ENCODE measurements at places on chromosomes 5 and 9.

DNA sequence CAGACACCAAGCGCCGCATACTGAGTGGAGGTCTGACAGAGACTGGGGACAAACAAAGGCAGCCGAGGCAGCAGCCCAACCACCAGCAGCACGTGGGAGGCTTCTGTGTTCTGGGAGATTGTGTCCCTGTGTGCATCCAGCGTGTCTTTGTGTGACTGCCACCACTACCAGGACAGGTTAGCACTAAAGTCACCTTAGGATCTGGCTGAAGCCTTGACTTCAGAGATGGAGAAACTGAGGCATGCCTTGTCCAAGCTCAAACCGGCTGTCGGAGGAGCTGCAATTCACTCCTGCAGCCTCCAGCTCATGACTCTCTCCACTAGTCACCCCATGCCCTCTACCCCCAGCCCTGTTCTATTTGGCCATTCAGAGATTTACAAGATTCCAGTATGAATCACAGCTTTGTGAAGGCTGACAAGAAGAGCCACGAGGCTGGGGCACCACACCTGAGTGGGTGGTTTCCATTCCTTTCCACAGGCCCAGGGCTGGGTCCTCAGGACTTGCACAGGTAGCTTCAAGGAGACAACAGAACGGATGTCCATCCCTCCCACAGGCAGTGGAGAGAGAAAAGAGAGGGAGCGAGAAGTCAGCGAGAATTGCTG, 69.3 kb downstream of the SHB start:
- no peak for DNase-seq

- DNase-seq = no peak
Measured at GRCh38 chr5:66992547-66992946, 204.1 kb downstream of the CD180 start.

GRCh38 chr9:38068701-38069628, at the start of gene SHB:
Gene SHB (minus strand): TSS chr9:38069227. CDS start chr9:38068645, 582 bp downstream.
- no peak for DNase-seq

GRCh38 chr5:76104027-76104426, 20.8 kb downstream of the SV2C start:
- DNase-seq = peak; percentile 51

GRCh38 chr5:122498163-122498562, 186.1 kb downstream of the SNCAIP start:
- DNase-seq = no peak

- no peak for DNase-seq
Measured at GRCh38 chr5:124102486-124102885, 590.5 kb downstream of the CSNK1G3 start.

DNA sequence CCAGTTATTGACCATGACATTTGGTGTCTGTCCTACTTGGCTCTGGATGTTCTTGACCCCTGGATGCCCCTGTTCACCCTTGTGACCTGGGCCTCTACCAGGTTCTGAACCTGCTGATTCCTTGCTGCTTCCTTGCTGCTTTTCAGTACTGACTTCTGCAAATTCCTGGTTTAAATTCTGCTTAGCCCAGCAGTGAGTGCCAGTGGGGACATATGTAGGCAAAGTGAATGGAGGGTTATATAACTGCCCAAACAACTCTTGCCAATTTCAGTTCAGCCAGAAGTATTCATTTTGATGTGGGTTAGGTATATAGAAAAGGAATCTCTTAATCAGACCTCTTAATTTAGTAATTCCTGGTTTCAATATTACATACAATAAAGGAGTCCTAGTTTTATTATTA, 220.6 kb downstream of the TAF11L14 start:
- no peak for DNase-seq

- no peak for DNase-seq
Measured at GRCh38 chr9:111928359-111928720, 31.7 kb downstream of the UGCG start.

GRCh38 chr5:79923431-79923830, 67.6 kb downstream of the MTX3 start:
- DNase-seq = no peak

DNA sequence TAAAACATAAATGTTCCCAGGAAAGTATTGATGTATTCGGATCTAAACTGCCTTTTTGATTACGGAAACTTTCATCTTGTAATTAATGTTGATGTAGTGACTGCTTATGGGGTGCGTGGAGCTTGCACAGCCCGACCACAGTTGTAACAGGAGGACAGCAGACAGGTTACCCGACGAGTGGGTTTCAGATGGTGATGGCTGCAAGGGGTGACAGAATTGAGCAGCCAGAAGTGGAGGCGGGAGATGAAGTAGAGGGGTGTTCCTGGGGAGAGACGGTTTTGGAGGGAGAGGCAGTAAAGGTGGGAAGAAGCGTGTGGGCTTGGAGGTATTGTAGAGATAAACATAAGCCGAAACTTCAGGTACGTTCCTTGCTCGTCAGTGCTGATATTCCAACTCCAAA, 5.8 kb downstream of the CEP72 start:
- DNase-seq = no peak

GRCh38 chr9:132214027-132214622, 52.3 kb downstream of the NTNG2 start:
- DNase-seq = no peak

DNA sequence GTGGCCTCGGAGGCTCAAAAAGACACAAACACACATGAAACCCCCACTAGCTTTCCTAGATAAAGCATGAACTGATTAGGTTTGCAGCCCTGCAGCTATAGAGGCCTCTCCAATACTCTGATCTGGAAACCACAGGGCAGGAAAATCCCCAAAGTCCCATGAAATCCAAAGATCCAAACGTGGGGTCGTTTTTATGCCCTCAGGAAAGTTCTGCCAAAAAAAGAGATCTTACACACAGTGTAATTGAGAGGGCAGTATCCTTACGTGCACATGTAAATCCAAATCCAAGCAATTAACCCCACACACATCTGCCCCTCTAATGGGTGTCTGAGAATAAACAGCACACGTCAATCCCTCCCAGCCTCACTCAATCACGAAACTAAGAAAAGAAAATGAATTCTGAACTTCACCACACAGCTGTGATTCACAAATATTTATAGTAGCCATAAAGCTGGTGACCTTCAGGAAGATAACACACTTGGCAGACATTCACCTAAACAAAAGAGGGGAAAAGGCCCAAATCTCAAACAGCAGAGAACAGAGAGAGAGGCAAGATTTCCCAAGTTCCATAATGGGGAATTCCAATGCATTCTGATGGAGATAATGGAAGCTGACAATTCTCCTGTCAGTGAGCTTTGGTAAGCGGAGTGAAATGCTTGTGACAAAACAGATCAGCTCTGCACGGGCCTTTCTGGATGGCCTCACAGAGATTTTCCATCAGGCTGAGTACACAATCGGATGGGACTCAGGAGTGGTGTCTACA, 114.2 kb downstream of the SEMA5A start:
- no peak for DNase-seq

- no peak for DNase-seq
Measured at GRCh38 chr9:95584176-95584575, 67.4 kb upstream of the PTCH1 start.

Measured in KG1 (cell line).